Midbrain (tissue), 1 donor: ENCODE measurements at places on chromosomes 1 and 21.

DNA sequence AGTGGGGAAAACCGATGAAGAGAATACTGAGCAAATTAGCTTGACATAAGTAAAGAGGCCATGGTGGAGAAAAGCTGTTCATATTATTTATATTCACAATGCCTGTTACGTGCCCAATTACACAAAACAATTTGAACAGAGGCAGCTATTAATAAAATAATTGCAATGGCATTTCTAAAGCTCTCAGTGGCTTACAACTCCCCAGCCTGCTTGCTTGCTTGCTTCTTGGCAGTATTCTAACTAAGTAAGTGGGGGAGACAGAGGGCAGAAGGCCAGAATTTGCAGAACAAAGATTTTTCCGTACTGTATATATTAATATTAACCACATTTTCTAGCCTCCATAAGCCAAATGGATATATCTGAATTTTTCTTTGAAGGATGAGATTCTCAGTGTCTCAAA is 12.9 kb downstream of the PTPN14 start:
- no peak for DNase-seq

GRCh38 chr21:36882776-36883175 is 83.7 kb downstream of the HLCS start:
- no peak for DNase-seq

GRCh38 chr21:39555911-39556590 is 56.7 kb upstream of the B3GALT5 start:
- DNase-seq: peak; percentile 35

- no peak for DNase-seq
Observed at GRCh38 chr1:96357141-96357765, 364.3 kb upstream of the PTBP2 start.

DNA sequence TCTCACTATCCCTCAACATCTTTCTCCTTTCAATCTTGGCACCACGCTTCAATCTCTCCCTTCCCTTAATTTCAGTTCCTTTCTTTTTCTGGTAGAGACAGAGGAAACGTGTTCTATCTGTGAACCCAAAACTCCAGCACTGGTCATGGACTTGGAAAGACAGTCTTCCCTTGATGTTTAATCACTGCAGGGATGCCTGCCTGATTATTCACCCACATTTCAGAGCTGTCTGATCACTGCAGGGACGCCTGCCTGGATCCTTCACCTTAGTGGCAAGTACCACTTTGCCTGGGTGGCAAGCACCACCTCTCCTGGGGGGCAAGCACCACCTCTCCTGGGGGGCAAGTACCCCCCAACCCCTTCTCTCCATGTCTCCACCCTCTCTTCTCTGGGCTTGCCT is 27.8 kb downstream of the SELL start:
- DNase-seq: no peak

DNA sequence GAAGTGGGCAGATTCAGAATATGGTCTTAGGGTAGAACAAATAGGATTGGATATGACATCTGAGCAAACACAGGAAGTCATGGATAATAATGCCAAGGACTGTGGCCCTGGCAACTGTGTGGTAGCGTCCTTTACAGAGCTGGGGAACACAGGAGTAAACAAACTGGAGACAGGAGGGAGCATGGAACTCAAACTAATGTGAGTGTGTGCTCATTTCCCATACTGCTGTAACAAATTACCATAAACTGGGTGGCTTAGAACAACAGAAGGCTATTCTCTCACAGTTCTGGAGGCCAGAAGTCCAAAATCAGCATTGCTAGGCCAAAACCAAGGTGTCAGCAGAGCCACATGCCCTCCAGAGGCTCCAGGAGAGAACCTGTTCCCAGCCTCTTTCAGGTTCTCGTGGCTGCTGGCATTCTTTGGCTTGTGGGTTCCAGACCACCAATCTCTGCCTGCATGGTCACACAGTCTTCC is 106.4 kb downstream of the TGFBR3 start:
- DNase-seq: no peak

DNA sequence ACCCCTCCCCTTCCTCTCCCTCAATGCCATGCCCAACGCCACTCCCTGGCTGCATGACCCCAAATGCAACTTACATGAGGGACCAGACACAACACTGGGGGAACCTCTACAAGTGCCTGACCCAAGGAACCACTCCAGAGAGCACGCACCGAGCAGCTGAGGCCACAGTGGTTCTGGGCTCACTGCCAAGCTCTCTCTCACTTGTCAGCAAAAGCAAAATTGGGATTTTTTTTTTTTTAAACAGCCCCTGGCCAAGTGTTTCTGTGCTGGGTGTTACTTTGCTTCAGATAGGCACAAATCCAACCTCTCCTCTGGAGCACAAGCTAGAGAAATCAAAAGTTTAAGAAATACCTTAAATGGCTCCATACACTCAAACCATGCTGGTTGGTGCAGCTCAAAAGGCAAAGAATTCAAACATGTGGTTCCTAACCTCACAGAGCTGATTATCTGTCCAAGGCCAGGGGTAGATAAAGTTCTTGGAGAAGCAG is 363.0 kb downstream of the SETD4 start:
- DNase-seq: peak; percentile 49

GRCh38 chr1:7248549-7249199 is 463.4 kb downstream of the CAMTA1 start:
- DNase-seq: no peak

DNA sequence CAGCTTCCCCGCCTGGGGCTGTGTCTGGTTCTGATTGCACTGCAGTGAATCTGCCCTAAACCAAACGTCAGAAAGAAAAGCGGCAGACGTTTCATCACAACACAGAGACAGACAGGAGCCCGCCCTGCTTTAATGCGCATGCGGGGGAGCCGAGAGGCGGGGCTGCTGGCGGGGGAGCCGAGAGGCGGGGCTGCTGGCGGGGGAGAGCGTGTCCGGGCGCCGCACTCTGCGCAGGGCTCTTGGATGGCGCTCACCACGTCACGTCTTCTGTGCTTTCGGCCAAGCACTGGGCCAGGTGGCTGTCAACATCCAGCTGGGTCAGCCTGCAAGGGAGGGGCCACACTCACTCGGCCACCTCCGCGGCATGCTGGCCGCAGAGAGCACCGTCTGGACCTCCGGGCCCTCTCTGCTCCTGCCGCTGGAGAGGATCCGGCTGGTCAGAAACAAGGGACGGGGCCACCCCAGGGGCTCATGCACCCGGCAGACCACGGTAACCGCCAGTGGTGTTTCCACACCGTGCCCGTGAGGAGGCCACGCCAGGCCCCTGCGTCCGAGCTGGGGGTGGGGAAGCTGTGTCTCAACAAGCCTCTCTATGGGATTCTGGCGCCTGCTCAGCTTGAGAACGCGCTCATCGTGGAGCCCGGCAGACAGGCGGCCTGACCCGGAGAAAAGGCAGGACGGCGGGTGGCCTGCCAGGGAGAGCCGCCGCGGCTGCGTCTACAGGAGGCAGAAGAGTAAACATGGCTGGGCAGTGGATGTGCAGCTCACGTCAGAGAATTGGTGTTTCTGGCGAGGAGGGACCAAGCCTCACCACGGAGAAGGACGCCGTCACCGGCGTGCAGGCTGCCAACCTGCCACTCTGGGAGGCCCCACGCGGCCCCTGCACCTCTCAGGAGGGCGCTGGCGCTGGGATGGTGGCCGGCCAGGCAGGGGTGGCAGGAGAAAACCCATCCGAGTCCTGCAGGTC is 4.8 kb downstream of the FAAP20 start:
- peak; percentile 95 for DNase-seq

- no peak for DNase-seq
Observed at GRCh38 chr1:42191319-42191718, 26.8 kb upstream of the GUCA2A start.

DNA sequence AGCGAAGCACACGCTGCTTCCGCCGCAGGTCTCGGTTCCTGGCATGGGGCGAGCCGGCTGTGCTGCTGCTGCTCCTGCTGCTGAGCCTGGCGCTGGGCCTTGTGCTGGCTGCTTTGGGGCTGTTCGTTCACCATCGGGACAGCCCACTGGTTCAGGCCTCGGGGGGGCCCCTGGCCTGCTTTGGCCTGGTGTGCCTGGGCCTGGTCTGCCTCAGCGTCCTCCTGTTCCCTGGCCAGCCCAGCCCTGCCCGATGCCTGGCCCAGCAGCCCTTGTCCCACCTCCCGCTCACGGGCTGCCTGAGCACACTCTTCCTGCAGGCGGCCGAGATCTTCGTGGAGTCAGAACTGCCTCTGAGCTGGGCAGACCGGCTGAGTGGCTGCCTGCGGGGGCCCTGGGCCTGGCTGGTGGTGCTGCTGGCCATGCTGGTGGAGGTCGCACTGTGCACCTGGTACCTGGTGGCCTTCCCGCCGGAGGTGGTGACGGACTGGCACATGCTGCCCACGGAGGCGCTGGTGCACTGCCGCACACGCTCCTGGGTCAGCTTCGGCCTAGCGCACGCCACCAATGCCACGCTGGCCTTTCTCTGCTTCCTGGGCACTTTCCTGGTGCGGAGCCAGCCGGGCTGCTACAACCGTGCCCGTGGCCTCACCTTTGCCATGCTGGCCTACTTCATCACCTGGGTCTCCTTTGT is 2.6 kb downstream of the TAS1R3 start:
- no peak for DNase-seq

DNA sequence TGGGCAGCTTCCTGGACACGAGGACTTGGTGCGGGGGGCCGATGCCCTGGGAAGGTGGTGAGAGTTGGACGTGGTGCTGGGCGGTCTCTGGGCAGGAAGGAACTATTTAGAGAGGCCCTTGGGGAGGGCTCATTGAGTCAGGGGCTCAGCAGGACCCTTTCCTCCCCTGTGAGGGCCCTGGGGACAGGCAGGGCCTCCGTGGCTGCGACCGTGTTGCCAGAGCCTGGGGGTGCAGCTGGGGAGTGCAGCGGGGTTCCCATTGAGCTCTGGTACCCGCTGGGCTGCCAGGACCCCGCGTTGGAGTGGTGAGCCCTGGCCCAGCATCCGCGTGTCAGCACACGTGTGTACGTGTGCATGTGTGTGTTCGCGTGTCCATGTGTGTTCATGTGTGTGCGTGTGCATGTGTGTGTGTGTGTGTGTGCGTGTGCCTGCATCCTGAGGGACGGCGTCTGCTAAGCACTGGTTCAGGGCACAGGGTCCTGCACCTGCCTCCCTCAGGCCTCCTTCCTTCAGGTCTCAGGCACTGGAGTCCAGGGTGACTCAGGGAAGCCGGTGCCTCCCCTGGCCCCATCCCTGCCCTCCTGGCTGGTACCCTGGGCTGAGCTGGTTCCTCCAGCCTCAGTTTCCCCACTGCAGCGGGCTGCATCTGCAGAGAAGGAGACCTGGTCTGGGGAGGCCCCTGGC is 10.7 kb downstream of the RNF223 start:
- DNase-seq: no peak

- DNase-seq: no peak
Observed at GRCh38 chr1:97770376-97770775, 150.5 kb downstream of the DPYD start.
